ENCODE measurements at places on chromosomes 7 and 10. TPM values are rescaled to one million over a fixed set of nuclear protein-coding genes. Genes with fewer than 3 reads are reported as not detected.

The TMEM236 gene
- total RNA-seq = 0.07 TPM

DNA sequence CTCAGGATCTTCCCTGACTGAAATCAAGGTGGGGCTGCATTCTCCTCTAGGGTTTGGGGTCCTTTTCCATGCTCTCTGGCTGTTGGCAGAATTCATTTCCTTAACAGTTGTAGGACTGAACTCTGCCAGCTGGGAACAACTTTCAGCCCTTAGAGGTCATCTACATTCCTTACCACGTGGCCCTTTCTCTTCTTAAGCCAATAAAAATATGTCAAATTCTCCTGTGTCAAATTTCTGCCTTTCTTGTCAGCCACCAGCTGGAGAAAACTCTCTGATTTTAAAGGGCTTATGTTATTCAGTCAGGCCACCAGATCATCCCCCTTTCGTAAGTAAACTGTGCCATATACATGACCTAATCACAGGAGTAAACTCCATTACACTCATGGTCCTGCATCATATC is 95.3 kb upstream of the IL6 start:
- peaks cover 16% of the 10 kb centered on the region for H3K4me1 ChIP-seq
- no peak overlapping the region for H3K27ac ChIP-seq
- H3K36me3 ChIP-seq = peaks cover 44% of the 10 kb centered on the region
- no peaks in the 10 kb centered on the region for H3K27me3 ChIP-seq
- no peak overlapping the region for H3K4me3 ChIP-seq
- DNase-seq = no peak

DNA sequence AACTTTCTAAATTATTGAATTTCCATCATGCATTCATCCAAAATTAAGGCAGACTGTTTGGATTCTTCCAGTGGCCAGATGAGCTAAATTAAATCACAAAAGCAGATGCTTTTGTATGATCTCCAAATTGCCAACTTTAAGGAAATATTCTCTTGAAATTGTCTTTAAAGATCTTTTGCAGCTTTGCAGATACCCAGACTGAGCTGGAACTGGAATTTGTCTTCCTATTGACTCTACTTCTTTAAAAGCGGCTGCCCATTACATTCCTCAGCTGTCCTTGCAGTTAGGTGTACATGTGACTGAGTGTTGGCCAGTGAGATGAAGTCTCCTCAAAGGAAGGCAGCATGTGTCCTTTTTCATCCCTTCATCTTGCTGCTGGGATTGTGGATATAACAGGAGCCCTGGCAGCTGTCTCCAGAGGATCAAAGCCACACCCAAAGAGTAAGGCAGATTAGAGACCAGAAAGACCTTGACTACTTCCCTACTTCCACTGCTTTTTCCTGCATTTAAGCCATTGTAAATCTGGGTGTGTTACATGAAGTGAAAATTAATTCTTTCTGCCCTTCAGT is 8.2 kb upstream of the CFAP69 start:
- no peak overlapping the region for H3K27ac ChIP-seq
- DNase-seq = no peak
- no peaks in the 10 kb centered on the region for H3K27me3 ChIP-seq
- H3K36me3 ChIP-seq = no peaks in the 10 kb centered on the region
- H3K4me3 ChIP-seq = no peak overlapping the region
- no peaks in the 10 kb centered on the region for H3K4me1 ChIP-seq

The CEP55 gene
- total RNA-seq = 50.3 TPM

- H3K27me3 ChIP-seq = no peaks in the 10 kb centered on the region
- H3K4me3 ChIP-seq = no peak overlapping the region
- no peak overlapping the region for H3K27ac ChIP-seq
- DNase-seq = no peak
- H3K4me1 ChIP-seq = no peaks in the 10 kb centered on the region
Observed at GRCh38 chr7:70042533-70042932, 444.3 kb downstream of the AUTS2 start.

DNA sequence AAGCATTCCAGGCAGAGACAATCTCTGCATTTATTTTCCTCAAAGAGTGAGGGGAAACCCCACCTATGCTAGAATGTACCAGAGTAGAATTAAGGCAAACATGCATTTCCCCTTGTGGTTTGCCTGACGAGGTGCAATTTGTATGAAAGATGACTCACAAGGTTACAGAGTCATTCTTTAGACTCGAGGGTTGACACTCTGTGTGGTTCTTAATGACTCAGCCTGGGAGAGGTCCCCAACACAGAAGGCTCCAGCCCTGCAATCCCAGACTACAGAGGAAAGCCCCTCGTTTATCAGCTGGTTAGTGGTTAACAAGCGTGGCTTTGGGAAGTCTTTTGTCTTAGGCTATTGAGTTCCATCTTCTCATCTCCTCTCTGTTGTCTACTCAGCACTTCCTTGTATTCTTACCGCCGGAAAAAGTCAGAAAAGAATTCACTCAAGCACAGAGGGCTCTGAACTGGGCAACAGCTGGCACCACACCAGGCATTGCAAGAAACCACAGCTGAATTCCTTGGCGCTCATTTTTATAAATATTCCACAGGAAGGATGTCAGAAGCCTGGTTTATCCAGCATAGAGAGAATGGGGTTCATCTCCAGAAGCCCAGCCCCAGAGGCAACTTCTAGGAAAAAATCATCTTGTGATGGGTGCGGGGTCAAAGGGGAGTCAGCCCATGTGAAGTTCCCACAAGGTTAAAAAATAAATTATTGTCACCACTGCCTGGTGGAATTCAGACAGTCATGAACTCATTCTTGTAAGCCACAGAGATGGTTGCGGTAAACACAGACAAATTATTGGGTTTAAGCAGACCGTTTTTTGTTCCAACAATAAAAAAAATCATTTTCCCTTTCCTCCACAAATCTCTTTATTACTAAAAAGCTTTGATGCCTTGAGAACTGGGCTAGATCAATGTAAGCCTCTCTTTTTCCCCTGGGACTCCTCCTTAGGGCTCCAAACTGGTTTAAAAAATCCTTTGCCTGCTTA is 24.5 kb upstream of the SVIL start:
- H3K27me3 ChIP-seq = no peaks in the 10 kb centered on the region
- H3K4me1 ChIP-seq = no peaks in the 10 kb centered on the region
- no peak for DNase-seq
- H3K36me3 ChIP-seq = peaks cover 32% of the 10 kb centered on the region
- no peak overlapping the region for H3K4me3 ChIP-seq

Measured in endodermal cell (in vitro differentiated cells).